NCI-H2029 (cell line): ENCODE measurements at places on chromosomes 1 and 21.

DNA sequence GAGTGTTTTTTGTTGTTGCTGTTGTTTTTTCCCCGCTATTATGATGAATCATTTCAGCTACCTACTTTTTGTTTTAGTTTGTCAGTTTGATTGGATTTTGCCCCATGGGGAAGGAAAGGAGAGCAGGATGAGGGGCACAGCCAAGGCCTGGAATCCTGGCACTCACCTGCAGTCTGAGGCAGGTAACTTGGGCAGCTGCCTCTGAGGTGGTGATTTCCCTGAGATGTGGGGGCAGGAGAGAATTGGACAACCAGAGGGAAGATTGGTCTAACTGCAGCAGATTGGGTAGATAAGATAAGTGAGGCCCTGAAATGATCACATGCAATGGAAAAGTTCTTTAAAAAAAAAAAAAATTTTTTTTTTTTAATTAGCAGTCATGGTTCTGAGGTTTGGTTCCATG is 1.5 kb upstream of the LAX1 start:
- DNase-seq, result no peak

DNA sequence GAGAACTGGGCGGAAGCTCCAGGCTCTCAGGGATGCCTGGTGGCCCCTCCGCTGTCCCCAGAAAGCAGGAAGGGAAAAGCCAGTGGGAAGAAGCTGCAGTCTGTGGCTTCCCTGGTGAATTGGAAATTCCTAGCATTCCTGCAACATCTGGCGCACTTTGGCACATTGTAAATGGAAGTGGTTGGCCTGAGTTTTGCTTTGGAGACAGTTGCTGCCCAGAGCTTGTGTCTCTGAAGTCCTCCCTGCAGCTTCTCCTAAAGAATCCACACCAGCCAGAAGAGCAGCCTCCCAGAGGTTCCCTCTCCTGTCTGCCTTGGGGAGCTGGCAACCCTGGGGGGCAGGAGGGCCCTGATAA is 48.2 kb downstream of the ARHGEF10L start:
- no peak for DNase-seq

- DNase-seq, result no peak
These were observed 17.4 kb upstream of the MYOG start for GRCh38 chr1:203103216-203103615.

- DNase-seq, result no peak
These were observed 73.0 kb downstream of the DAP3 start for GRCh38 chr1:155761736-155762405.

- peak; percentile 99 for DNase-seq
These were observed 678 bp downstream of the TTC39A start for GRCh38 chr1:51329443-51330325.

DNA sequence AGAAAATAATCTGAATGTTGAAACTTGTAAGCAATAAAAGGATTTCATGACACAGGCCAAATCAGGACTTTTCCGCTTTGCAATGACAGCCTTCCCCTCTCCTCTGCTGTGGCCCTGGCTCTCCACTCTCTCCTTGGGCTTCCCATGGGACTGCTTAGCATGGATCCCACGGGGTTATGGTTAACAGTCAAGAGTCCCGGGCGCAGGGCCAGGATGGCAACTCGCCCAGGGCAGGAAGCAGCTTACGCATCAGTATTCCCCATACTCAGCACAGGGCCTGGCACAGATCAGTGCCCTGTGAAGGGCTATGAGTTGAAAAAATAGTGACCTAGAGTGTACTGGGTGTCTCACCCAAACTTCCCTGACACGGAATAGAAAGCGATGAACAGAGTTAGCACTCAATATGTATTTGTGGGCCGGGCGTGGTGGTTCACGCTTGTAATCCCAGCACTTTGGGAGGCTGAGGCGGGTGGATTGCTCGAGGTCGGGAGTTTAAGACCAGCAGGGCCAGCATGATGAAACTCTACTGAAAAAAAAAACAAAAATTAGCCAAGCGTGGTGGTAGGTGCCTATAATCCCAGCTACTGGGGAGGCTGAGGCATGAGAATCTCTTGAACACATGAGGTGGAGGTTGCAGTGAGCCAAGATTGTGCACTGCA is 29.1 kb upstream of the GRHL3 start:
- peak; percentile 86 for DNase-seq

DNA sequence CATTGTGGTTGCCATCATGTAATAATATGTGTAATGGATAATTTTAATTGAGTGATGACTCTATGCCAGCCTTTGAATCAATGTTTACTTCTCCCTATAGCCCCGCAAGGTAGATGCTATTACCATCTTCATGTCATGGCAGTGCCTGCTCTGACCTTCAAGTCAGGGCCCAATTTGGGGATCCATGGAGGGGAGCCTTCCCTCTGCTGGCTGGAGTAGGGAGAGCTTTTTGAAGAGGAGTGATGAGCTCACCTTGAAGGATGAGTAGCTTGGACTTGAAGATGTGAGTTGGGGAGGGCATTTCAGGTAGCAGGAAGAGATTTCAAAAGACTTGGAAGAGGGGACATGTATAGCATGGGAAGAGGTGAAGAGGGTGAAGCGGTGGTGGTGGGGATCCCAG is 189.2 kb downstream of the FOXD2 start:
- DNase-seq, result no peak

- DNase-seq, result peak; percentile 39
These were observed 158.8 kb downstream of the TOMM20 start for GRCh38 chr1:234969581-234970400.

DNA sequence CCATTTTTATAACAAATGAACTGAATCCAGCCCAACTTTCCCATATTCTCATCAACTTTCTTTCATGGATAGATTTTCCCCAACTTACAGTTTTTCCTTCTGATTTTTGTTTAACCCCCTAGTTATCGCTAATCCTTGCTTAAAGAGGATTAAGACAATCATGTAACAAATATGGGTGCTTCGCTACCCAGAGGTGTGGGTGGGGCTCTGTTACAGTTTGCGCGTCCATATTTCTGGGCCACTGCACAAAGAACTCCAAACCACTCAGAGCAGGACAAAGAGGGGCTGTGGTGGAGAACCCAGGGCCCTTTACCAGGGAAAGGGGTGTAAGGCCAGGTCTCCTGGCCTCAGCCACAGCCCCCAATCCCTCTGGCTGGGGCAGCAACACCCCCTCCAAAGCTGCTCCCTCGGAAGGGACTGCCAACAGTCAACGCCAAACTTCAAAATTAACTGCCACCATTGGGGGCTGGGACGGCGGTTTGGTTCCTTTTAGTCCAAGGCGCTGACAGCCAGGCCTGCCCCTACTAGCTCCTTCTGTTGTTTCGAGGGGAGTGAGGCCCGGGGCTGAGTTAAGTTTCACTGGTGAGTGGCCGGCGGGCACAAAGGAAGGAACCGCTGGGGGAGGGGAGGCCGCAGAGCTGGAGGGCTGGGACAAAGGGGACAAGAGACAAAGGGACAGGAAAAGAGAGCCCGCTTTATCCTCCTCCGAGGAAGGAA is 27.9 kb downstream of the SSBP3 start:
- no peak for DNase-seq

- DNase-seq, result no peak
These were observed 1103.3 kb upstream of the B3GALT2 start for GRCh38 chr1:194289569-194290266.

DNA sequence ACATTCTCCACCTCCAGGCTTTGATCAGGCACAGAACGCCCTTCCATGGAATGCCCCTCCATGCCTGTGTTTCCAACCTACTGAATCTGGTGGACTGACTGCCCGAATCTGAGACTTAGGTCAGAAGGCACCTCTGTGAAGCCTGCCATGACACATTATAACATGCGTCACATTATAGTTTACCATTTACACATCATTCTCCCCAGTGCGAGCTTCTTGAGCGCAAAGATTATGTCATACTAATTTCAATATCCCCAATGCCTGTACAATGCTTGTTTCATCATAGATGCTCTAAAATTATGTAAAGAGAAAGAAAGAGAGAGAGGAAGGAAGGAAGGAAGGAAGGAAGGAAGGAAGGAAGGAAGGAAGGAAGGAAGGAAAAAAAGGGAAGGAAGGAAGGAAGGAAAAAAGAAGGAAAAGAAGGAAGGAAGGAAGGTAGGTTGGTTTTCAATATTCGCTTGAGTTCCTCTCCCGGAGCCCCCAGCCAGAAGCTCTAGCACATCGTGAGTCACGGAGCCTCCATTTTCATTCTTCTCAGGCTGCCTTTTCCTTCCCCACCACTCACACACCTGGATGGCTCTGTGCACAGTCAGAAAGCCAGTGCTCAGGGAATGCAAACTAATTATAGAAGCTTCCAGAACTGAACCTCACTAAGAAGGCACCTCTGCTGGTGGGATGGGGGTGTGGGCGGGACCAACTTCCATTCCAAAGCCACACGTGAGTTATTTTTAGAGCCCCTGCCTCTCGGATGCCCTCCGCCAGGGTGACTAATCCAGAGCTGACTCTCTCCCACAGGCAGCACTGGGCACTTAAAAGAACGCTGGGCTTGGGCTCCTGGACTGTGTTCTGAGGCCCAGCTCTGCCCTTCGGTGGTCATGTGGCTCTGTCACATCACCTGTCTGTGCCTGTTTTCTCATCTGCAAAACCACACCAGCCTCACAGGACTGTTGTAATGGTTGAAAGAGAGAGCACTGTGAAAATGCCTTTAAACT is 27.4 kb downstream of the LAMB3 start:
- no peak for DNase-seq

- DNase-seq, result no peak
These were observed 14.3 kb downstream of the PROK1 start for GRCh38 chr1:110465038-110465813.

DNA sequence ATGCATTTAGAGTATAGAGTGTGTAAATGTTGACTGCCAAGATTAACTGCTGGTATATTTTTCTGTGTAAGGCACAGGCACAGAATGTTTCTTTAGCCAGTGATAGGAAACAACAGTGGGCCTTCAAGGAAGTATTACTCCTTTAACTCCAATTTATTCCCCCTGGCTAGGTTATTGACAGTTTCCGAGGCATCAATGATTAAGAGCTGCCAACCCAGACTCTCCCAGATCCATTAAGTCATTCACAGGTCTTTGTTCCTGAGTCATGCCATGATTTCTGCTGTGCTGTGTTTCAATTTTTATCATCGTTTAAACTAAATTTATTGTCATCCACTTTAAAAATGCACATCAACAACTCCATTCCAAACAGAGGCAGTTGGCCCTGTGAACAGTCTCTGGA is 9.2 kb downstream of the ZNF648 start:
- no peak for DNase-seq

DNA sequence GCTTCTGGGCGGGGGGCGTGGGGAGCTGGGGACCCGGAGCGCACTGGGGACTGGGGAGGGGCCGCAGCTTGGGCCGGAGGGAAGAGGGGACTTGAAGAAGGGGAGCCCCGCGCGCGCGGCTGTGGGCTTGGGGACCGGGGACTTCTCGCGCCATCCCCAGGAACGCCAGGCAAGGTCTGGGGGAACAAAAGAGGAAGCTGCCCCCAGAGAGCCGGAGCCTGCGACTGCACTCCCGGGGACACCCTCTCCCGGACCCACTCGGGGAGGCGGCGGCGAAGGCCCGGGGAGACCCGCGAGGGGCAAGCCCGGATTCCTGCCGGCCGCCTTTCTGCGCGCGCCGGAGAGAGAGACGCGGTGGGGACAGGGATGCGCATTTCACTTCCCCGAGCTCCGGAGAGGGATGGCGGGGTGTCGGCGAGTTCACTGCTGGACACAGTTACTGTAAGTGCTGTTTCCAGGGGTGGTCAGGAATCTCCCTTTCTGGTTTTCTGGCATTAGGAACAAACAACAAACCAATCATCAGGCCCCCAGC is 732 bp downstream of the ABCG1 start:
- no peak for DNase-seq

GRCh38 chr1:62178372-62178771 is 16.3 kb upstream of the L1TD1 start:
- no peak for DNase-seq

GRCh38 chr1:147579532-147579931 is 38.2 kb downstream of the BCL9 start:
- no peak for DNase-seq

- DNase-seq, result no peak
These were observed 7.0 kb downstream of the SOD1 start for GRCh38 chr21:31666445-31667010.

DNA sequence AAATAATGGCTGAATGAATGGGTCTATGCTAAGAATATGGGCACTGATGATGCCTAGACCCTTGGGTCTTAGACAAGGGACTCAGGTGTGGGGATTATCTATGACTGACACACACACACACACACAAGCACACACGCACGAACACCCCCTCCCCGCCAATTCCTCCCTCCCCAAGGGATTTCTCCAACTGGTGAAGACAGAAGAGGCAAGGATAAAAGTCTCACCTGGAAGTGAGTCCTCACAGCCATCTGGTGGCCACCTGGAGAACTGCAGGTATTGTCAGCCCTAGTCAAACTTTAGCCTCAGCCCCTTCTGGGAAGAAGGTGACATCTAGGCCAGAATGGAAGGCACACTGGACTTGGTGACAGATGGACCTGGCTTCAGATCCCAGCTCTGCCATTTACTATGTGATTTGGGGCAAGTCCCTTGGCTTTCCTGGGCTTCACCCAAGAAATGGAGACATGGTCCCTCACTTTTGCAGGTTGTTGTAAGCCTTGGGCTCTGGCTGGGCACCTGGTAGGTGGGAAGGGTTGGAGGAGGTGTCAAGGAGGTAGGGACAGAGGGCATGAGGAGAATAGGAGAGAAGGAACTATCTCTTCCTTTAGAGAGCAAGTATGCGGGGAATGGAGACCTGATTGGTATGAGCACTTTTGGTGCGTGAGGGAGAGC is 4.0 kb upstream of the GPR3 start:
- DNase-seq, result peak; percentile 31

DNA sequence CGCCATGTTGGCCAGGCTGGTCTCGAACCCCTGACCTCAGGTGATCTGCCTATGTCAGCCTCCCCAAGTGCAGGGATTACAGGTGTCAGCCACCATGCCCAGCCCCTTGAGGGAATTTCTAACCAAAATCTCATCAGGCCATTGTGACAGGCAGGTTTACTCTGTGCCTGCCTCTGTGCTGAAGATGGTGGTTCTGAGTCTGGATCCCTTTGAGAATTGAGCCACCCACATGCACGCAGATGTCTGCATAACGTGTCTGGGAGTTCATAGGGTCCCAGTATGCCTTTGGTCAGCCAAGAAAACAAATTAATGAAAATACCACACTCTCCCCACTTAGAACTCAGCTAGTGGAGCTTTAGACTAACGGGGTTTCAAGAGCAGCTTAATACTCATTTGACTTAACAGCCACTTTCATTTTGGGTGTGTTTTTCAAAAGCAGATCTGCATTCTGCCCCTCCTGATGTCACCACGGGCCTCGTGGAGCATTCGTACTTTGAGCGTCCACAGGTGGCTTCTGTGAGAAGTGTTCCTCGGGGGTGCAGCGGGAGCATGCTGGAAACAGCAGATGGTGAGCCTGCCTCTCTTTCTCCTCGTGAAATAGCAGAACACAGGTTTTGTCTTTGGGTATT is 45.3 kb downstream of the DIP2A start:
- DNase-seq, result no peak

GRCh38 chr1:203682473-203683383 is 56.1 kb downstream of the ATP2B4 start:
- DNase-seq, result peak; percentile 45

- no peak for DNase-seq
These were observed 45.5 kb upstream of the SPOCD1 start for GRCh38 chr1:31861346-31861745.

DNA sequence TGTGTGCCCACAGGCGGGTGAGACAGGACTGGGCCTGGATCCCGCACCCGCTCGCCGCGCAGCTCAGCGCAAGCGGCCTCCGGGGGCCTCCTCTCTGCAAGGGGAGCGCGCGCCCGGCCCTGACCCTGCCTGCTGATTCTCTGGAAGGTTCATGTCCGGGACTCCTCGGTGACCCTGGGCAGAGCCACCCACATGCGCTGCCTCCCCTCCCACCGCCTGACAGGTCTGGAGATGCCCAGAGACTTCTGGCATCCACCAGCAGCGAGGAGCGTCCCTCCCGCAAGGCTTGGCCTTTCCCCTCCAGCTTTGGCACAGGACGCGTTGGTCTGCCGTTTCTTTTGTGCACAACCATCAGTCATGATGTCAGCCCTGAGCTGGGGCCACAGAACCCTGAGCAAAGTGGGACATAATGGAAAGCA is 42.0 kb upstream of the COL6A2 start:
- DNase-seq, result no peak
